ENCODE measurements at places on chromosomes 12 and 14.

DNA sequence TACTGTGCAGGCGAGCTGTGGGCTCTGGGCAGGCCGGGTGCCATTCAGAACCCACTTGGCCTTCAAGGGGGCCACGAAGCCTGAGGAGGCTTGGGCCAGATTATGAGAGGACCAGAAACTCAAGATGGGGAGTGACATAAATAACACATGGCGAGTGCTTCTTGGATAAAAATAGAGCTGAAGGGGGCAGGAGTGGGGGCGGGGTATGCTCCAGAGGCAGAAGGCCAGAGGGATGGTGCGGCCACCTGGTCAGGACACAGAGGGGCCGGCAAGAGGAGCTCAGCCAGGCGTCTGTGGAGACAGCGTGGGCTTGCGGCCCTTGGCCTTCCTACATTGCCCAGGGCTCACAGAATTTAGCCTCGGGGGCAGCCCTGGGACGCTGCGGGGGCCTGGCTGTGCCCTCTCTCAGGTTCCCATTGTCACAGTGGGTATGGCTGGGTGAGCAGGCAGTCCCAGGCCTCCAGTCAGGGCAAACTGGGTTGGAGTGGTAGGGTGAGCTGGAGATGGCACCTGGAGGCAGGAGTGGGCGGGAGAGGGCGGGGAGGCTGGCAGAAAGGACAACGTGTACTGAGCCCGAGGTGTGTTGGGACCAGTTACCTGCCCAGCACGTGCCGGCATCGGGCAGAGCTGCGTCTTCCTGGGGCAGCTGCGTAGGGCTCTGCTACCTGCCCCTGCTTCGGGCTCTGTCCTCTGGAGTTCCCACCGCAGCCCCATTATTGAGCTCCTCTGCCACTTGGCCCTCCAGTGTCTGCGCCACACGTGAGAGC, 7.4 kb upstream of the SLC25A29 start:
- DNase-seq: no peak

DNA sequence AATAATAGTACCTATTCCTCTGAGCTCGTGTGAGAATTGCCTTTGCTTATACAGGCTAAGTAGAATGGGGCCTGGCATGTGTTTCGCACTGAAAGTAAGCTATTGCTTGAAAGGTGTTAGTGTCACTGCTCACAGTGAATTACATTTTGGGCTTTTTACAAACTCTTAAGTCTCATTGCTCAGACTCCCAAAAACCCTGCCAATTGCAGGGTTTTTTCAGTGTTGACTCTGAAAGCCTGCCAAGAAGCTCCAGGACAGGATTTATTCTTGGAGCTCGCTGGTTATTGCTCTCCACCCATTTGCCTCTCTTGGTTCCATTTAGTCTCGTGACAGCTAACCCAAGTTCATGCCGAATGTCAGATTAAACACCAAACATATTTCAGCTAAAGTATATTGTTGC, 39.8 kb downstream of the NOPCHAP1 start:
- DNase-seq: peak; percentile 75

DNA sequence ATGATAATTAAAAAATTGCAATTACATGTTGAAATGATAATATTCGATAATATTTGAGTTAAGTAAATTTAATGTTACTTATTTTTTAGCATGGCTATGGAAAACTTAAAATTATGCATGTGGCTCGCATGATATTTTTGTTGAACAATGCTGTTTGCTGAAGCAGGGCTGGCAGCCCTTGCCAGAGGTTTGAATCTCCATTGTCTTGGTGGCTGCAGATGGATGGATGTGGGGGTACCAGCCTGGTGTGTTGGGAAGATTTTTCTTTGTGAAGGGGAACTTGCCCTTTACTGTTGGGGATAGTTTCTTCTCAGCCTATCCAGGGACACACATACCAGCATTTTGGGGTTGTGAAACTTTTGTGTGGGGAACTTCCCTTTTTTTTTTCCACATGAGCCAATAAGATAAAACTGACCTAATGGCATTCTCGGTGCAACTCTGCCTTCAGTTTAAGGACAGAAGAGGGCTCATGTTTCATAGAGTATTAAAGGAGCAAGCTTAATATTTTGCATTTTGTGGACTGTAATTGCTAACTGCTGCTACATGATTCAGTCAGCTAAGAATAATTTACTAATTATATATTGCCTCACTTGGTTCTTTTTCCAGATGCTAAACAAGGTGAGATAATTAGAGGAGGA, 8.8 kb downstream of the RASSF3 start:
- DNase-seq: peak; percentile 76

- DNase-seq: no peak
Observed at GRCh38 chr14:75717729-75718128, 56.7 kb downstream of the TTLL5 start.

- peak; percentile 21 for DNase-seq
Observed at GRCh38 chr12:118436986-118437385, 60.6 kb downstream of the SUDS3 start.

- DNase-seq: peak; percentile 54
Observed at GRCh38 chr12:14892726-14893505, 7.3 kb upstream of the MGP start.

GRCh38 chr14:93520053-93520607, 89.4 kb downstream of the UNC79 start:
- DNase-seq: peak; percentile 2

GRCh38 chr14:102517392-102518062, 8.0 kb upstream of the ANKRD9 start:
- DNase-seq: no peak

DNA sequence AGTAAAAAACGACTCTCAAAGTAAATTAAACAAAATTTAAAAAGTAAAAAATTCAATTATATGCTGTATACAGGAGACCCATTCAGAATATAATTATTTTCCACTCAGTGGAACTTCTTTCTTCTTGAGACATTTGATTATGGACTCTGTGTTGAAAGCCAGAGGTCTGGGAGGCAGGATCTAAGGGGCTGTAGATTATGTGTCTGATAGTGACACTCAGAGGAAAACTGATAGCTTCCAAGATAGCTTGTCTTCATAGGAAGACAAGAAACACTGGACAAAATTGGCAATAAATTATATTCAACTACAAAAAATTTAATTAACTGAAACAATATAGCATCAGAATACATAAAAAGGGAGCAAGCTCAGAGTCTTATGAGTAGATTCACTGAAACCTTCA, 135.8 kb downstream of the KITLG start:
- DNase-seq: no peak

- no peak for DNase-seq
Observed at GRCh38 chr12:2403221-2403976, 350.6 kb downstream of the CACNA1C start.

GRCh38 chr12:49866859-49867569, 24.1 kb upstream of the BCDIN3D start:
- peak; percentile 63 for DNase-seq

GRCh38 chr12:104529130-104529874, 72.6 kb downstream of the CHST11 start:
- DNase-seq: no peak

GRCh38 chr12:175759-176158, 38.2 kb downstream of the SLC6A12 start:
- DNase-seq: no peak

DNA sequence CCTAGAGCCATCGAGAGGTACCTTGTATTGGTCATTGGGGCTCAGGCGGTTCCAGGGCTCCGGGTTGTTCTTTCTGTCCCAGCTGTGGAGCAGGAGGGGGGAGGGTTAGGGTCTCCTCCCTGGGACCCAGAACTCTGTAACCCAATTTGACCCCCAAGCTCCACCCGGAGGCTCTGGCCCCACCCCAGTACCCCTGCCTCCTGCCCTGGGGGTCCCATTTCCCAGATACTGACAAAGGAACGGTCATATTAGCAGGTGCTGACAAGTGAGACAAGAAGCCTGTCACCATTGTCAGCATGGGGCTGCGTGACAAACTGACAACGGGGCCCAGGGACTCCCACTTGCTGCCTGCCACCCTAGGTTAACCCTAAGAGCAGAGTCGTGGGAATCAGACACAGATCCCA, 6.2 kb downstream of the SHMT2 start:
- DNase-seq: no peak

DNA sequence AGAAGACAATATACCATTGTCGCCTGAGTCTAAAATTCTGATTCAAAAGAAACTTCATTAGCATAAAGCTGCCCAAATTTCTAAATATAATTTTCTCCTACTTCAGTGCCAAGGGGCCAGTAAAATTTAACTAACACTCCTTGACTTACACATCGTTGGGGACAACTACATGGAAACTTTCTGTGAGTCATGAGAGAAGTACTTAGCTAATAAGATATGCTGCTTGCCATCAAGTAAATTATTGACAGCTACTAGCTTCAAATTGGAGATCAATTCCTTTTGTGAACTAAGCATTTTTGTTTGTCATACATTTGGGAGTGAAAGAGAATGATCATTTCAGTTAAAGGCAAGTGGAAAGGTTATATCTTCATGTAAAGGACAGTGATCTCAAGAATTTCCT, 373.3 kb downstream of the MDGA2 start:
- DNase-seq: no peak

DNA sequence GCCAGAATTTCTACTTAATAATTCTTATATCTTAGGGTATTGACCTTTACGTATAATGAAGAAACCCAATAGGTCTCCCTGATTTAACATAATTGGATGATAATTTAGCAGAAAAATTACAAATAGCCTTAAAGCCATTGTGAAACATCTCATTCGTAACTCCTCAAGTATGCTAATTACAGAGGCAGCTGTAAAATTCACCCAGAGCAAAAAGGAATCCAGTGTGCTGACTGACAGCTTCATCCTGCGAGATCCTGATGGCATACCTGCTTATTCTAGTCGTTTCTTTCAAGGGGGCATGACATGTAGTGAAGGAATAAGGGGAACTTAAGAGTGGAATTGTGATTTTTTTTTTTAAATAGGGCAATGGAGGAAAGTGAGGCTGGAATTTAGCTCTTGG, 291.5 kb downstream of the FUT8 start:
- peak; percentile 4 for DNase-seq

GRCh38 chr12:118430516-118430915, 54.2 kb downstream of the SUDS3 start:
- DNase-seq: no peak

GRCh38 chr14:104509673-104510072, 69.9 kb upstream of the C14orf180 start:
- no peak for DNase-seq

GRCh38 chr14:57136669-57137328, 131.9 kb downstream of the EXOC5 start:
- DNase-seq: no peak

- DNase-seq: no peak
Observed at GRCh38 chr12:42502682-42503081, 86.9 kb downstream of the PRICKLE1 start.

GRCh38 chr14:104680806-104681688, 8.4 kb upstream of the INF2 start:
- DNase-seq: peak; percentile 84

DNA sequence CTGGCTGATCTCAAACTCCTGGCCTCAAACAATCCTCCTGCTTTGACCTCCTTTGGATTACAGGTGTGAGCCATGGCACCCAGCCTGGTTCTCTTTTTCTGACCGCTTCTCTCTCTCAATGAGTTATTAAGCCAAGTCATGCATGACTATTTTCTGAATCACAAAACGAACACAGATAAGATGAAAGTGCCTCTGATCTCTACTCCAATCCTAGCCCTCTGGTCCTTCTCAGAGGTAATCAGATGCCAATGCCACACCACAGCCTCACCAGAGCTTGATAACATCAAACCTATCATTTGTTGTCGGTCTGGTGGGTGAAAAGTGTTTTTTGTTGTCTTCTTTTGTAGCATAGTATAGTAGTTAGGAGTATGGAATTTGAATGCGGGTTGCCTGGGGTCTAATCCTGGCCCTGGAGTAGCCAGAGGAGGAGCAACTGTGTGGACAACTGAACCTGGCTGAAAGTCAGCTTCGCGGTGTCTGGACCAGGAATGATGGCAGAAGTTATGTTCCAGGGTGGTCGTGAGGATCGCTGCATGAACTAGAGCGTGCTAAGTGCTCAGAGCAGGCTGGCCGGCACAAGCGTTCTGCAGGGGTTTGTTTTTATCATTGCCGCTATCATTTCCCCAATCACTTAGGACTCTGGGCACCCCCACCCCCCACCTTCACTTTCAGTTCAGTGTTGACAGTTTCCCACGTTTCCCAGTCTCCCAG, 77.9 kb downstream of the SPRING1 start:
- DNase-seq: no peak

GRCh38 chr12:129080391-129080790, 227.1 kb downstream of the GLT1D1 start:
- no peak for DNase-seq

GRCh38 chr12:48925304-48926011, at the start of gene FKBP11:
FKBP11 (minus strand) TSS chr12:48925492; CDS start chr12:48925428, 64 bp downstream.
- peak; percentile 53 for DNase-seq

DNA sequence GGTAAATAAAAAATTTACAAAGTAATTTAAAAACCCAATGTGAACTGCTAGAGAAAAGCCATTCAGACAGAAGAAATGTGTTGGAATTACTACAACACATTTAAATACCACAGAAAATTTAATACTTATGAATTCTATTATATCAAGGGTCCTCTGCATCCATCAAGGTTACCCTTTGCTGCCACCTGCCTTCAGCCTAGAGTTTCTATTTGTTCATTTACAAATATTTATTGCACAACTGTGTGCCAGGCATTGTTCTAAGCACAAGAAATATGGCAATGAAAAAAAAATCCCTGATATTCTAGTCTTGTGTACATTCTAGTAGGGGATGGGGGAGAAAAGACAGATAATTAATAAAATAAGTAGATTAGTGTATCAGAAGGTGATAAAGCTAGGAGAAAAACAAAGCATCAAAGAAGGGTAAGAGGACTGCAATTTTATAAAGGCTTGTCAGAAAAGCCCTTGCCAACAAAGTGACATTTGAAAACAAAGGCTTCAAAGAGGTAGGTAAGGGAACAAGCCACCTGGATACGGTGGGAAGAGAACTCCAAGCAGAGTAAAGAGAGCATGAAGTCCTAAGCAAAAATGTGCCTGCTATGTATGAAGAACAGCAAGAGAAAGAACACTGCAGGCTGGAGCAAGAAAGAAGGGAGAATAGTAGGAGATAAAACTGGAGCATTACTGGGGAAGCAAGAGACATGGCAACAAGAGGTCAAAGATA, 59.1 kb upstream of the SLC6A13 start:
- DNase-seq: peak; percentile 31

DNA sequence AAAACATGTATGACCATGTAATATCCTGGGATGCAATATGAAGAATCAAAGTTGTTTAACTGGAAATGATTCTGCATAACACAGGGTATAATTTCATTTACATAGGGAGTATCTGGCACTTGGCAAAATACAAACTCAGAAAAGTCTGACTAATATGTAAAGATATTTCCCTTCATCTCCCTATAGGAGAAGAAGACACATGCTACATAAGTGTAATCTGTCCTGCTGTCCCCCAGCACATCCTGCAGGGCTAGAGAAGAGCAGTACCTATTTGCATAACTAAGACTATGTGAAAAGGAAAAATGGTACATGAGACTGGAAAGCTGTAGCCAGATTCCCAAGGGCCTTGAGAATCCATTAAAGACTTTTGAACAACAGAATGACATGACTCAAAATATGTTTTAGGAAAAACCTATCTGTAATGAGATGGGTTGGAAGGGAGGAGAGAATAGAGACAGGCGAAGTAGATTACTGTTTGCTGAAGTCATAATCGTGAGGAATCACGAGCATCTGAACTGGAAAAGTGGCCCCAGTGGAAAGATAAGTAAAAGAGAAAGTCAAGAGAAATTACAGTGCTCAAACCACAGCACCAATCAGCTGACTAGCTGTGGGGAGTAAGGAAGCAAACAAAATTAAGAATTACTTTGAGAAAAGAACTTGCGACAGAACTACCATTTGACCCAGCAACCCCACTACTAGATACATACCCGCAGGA, 155.1 kb upstream of the HMGA2 start:
- DNase-seq: peak; percentile 64

- no peak for DNase-seq
Observed at GRCh38 chr12:93860668-93861373, 183.6 kb downstream of the CRADD start.

GRCh38 chr12:51887476-51888315, at the start of gene ANKRD33:
ANKRD33 (plus strand) TSS chr12:51888103; CDS start chr12:51888187, 84 bp downstream.
- peak; percentile 45 for DNase-seq
